Endodermal cell (in vitro differentiated cells): ENCODE measurements at places on chromosomes 5 and 9. TPM values are rescaled to one million over a fixed set of nuclear protein-coding genes. Genes with fewer than 3 reads are reported as not detected.
A peak's percentile ranks its signal among the peaks of the same experiment; 100 is the strongest.

DNA sequence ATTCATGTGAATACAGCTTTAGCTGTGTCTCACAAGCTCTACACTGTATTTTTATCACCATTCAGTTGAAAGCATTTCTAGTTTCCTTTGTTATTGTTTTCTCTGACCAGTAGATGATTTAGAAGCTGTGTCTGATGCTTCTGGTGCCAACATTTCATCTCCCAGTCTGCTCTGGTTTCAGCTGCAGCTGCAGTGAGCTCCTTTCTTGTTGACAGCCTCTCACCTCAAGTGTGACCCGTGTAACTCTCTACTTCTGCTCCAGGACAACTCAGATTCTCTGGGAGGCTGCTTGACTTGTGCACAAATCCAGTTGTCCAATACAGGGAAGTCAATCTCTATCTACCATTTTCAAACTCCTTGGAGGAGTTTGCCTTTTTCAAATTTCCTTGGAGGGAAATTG lies 504.8 kb downstream of the DIRAS2 start:
- H3K27ac ChIP-seq: no peak overlapping the region
- H3K27me3 ChIP-seq: peaks cover 22% of the 10 kb centered on the region
- H3K4me1 ChIP-seq: no peaks in the 10 kb centered on the region
- no peak for DNase-seq
- H3K36me3 ChIP-seq: no peaks in the 10 kb centered on the region

DNA sequence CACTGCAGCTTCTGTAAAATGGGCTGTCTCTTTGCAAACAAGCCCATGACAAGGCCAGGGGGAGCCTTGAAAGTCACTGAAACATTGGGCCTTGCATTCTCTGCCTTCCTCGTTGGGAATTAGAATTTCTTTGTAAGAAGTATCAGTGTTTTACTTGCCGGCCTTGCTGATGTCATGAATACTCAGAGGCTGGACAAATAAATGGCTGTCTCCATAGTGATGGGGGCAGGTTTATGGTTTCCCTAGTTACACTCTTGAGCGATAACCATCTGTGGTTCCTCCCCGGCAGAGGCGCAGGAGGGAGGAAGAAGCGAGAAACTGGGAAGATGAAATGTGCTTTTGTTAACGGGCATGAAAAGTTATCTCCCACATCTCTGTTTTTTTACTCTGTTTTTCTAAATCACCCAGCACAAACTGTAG lies 272.7 kb upstream of the PANK3 start:
- H3K27ac ChIP-seq: peak overlapping the region; percentile 94
- H3K27me3 ChIP-seq: peaks cover 67% of the 10 kb centered on the region
- no peaks in the 10 kb centered on the region for H3K4me1 ChIP-seq
- no peaks in the 10 kb centered on the region for H3K36me3 ChIP-seq
- no peak for DNase-seq
- no peak overlapping the region for H3K4me3 ChIP-seq

GRCh38 chr5:118397236-118397635 lies 591.1 kb downstream of the DTWD2 start:
- no peaks in the 10 kb centered on the region for H3K4me1 ChIP-seq
- H3K36me3 ChIP-seq: no peaks in the 10 kb centered on the region
- DNase-seq: no peak
- no peak overlapping the region for H3K4me3 ChIP-seq

DNA sequence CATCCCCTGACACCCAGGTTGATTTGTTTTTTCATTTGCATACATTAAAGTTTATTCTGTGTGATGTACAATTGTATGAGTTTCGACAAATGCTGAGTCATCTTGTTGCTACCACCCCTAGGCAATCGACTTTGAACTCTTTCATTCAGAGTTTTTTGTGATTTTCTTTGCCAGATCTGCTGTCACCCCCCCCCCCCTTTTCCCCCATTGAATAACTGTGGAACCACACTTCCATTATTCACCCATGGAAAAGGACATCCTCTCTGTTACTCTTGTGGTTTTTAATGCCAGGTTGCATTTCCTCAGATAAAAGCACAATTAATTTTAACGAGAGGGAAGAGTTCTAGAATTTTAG lies 13.7 kb upstream of the FAM120AOS start:
- H3K4me1 ChIP-seq: peaks cover 5% of the 10 kb centered on the region
- no peak overlapping the region for H3K4me3 ChIP-seq
- H3K27ac ChIP-seq: no peak overlapping the region
- DNase-seq: no peak
- H3K36me3 ChIP-seq: peaks cover 12% of the 10 kb centered on the region

DNA sequence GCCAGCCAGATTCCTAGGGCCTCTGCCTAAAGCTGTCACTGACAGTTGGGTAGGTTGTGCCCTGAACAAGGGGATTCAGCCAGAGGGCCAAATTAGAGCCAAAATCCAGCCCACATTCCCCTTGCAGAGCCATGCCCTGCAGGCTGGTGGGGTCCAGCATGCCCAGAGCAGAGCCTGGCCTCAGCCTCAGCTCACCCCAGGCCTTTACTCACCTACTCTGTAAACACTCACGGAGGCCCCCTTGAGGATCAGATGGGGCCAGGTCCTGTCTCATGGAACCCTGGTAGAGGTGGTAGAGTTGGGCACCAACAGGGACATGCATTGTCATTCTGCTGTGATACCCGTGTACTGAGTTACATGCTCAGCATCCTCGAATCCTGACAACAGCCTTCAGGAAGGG lies 74.9 kb downstream of the LMX1B start:
- DNase-seq: peak; percentile 79
- peaks cover 6% of the 10 kb centered on the region for H3K4me1 ChIP-seq
- H3K27me3 ChIP-seq: peaks cover 43% of the 10 kb centered on the region
- peaks cover 10% of the 10 kb centered on the region for H3K36me3 ChIP-seq
- no peak overlapping the region for H3K27ac ChIP-seq

DNA sequence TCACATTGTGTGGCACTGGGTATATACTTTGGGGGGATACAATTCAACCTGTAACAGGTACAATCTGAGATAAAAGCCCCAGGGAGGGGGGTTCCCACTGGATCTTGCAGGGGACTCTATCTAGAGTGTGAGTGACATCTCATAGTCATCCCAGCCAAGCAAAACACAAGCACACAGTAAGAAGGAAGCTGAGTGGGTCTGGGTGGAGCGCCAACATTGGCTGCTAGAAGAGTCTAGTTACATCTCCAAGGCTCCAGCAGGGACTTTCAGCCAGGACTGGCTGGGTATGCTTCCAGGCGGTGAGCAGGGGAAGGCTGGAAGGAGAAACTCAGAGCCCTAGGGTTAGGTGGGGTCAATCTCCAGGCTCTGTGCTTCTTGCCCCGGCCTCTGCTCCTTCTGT lies 53.0 kb downstream of the IL31RA start:
- no peaks in the 10 kb centered on the region for H3K4me1 ChIP-seq
- H3K27ac ChIP-seq: no peak overlapping the region
- no peak for DNase-seq
- no peaks in the 10 kb centered on the region for H3K27me3 ChIP-seq
- H3K36me3 ChIP-seq: no peaks in the 10 kb centered on the region

DNA sequence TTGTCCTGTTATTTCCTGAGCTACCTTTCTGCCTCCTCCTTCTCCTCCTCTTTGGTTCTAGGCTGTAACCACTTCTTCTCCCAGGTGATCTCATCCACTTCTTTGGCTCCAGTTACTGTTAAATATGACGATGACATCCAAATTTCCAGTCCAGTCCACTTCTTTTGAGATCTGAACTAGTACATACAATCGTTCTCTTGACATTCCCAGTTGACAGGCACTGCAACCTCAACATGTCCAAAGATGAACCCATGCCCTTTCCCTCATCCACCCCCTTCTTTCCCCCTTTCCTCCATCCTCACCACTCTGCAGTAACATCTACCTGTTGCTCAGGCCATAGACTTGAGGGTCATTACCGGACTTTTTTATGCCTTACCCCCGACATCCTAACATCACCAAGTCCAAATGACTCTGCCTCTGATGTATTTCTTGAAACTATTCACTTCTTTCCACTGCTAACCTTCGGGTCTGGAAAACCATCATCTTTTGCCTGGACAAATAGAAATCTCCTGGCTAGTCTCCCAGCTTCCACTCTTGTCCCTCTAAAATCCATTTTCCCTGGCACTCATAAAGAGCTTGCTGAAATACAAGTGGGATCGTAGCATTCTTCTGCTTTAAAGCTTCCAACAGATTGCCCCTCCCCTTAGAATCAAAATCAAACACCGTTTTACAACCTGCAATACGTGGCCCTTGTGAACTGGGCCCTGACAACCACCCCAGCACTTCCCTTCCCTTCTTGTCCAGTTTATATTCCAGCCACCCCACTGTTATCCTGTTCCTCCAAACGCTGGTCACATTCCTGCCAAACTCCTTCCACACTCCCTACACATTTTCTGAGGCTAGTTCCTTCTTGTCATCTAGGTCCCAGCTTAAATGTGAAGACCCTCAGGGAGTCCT lies 31.5 kb downstream of the KLF9 start:
- H3K4me3 ChIP-seq: no peak overlapping the region

GRCh38 chr5:139915266-139915665 lies 119.7 kb downstream of the PSD2 start:
- H3K27ac ChIP-seq: no peak overlapping the region
- DNase-seq: no peak
- H3K36me3 ChIP-seq: no peaks in the 10 kb centered on the region
- no peak overlapping the region for H3K4me3 ChIP-seq
- H3K27me3 ChIP-seq: peaks cover 36% of the 10 kb centered on the region
- no peaks in the 10 kb centered on the region for H3K4me1 ChIP-seq

- H3K27me3 ChIP-seq: no peaks in the 10 kb centered on the region
- no peaks in the 10 kb centered on the region for H3K36me3 ChIP-seq
- H3K4me3 ChIP-seq: no peak overlapping the region
- H3K27ac ChIP-seq: no peak overlapping the region
- no peak for DNase-seq
Observed at GRCh38 chr5:33417632-33418031, 23.1 kb upstream of the TARS1 start.

DNA sequence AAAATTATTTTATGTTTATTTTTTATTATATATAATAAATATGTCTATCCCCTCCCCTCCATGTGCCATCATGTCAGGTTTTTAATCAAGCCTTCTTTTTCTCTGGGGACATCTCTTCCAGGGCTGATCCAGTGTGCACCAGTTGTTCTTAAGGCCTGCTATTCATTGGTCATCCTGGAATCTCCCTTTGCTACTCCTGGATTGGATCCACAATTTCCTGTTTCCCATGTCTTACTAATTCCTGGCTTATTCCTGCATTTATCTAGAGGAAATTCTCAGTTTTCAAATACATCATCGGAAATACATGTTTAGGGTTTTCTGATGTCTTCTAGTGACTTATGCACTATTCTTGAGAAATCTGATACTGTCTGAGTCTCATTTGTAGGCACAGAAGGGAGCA lies 56.8 kb downstream of the ANGPTL2 start:
- H3K36me3 ChIP-seq: no peaks in the 10 kb centered on the region
- H3K27ac ChIP-seq: no peak overlapping the region
- no peak for DNase-seq
- H3K27me3 ChIP-seq: no peaks in the 10 kb centered on the region
- no peaks in the 10 kb centered on the region for H3K4me1 ChIP-seq

DNA sequence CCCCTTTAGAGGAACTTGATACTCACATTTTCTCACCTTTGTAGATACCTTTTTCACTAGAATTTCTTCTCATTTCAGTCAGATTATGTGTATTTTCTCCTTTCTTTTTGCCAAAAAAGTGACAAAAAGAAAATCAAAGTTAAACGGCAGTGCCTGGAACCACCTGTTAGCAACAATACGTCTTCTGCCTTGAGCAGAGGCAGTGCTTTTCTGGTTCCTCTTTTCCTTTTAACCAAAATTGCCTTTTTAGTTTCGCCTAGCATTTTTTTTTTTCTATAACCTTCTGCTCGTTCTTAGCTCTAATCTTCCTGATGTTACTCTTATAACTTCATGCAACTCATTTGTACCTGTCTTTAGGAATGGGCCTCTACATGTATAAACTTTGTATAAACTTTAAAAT lies 26.1 kb downstream of the SMIM32 start:
- DNase-seq: no peak
- H3K27me3 ChIP-seq: no peaks in the 10 kb centered on the region
- no peak overlapping the region for H3K27ac ChIP-seq
- H3K4me3 ChIP-seq: no peak overlapping the region
- no peaks in the 10 kb centered on the region for H3K4me1 ChIP-seq

- no peak overlapping the region for H3K4me3 ChIP-seq
- no peaks in the 10 kb centered on the region for H3K4me1 ChIP-seq
- H3K27me3 ChIP-seq: no peaks in the 10 kb centered on the region
- H3K36me3 ChIP-seq: peaks cover 6% of the 10 kb centered on the region
- no peak for DNase-seq
- H3K27ac ChIP-seq: no peak overlapping the region
Observed at GRCh38 chr5:98454904-98455303, 318.6 kb upstream of the RGMB start.

DNA sequence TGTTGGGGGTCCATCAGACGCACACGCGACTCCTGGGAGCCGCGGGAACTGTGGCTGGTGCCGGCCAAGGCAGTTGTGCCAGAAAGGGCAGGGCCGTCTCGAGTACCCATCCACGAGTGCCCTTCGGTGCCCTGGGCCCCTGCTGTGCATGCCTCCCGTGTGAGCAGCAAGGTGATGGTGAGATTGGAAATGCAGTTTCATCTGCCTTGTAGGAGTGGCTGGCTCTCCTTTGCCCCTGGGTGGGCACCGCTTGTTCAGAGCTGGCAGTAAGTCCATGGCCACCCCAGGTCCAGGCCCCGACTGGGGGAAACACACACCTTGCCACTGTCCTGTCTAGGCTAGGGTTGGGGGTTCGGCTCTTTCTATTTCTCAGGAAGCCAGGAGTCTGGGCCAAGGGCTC lies 5.7 kb downstream of the NKD2 start:
- DNase-seq: no peak
- no peaks in the 10 kb centered on the region for H3K4me1 ChIP-seq
- no peaks in the 10 kb centered on the region for H3K36me3 ChIP-seq
- no peak overlapping the region for H3K4me3 ChIP-seq
- peaks cover 14% of the 10 kb centered on the region for H3K27me3 ChIP-seq

DNA sequence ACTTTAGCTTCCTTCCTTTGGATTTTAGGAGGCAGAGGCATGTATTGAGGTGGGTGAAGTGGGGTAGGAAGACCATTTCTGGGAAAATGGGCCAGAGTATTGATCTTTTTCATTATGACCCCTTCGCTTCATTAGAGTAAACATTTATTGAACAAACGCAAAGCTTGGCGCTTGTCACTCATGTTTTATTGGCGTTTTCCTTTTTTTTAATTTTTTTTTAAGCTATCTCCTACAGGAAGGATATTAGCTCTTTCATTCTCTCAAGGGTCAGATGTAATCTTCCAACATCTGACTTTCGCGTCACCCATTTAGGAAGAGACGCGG lies 273 bp upstream of the SUB1 start:
- H3K4me1 ChIP-seq: no peaks in the 10 kb centered on the region
- no peaks in the 10 kb centered on the region for H3K27me3 ChIP-seq
- peak overlapping the region; percentile 97 for H3K4me3 ChIP-seq

- peak overlapping the region; percentile 51 for H3K27ac ChIP-seq
- H3K4me1 ChIP-seq: no peaks in the 10 kb centered on the region
- peaks cover under 1% of the 10 kb centered on the region for H3K36me3 ChIP-seq
- no peaks in the 10 kb centered on the region for H3K27me3 ChIP-seq
- peak; percentile 78 for DNase-seq
Observed at GRCh38 chr5:75510836-75511434, 494 bp downstream of the CERT1 start.

The DMRT2 gene
- 0.25 TPM in 1 of 2 replicates, not detected in the other for total RNA-seq

The DRD1 gene
- total RNA-seq: 0.59 and 0.66 TPM in 2 replicates

The RLN1 gene
- 0.66 to 0.97 TPM (median 0.72 TPM) in 3 replicates for total RNA-seq

The AQP7 gene
- 0.38 TPM in 1 of 3 replicates, not detected in the others for total RNA-seq
